Glutamatergic neuron (in vitro differentiated cells): ENCODE measurements at places on chromosomes 5 and 9.

- peak; percentile 73 for DNase-seq
Measured at GRCh38 chr5:68962757-68963484, 130.9 kb upstream of the SLC30A5 start.

DNA sequence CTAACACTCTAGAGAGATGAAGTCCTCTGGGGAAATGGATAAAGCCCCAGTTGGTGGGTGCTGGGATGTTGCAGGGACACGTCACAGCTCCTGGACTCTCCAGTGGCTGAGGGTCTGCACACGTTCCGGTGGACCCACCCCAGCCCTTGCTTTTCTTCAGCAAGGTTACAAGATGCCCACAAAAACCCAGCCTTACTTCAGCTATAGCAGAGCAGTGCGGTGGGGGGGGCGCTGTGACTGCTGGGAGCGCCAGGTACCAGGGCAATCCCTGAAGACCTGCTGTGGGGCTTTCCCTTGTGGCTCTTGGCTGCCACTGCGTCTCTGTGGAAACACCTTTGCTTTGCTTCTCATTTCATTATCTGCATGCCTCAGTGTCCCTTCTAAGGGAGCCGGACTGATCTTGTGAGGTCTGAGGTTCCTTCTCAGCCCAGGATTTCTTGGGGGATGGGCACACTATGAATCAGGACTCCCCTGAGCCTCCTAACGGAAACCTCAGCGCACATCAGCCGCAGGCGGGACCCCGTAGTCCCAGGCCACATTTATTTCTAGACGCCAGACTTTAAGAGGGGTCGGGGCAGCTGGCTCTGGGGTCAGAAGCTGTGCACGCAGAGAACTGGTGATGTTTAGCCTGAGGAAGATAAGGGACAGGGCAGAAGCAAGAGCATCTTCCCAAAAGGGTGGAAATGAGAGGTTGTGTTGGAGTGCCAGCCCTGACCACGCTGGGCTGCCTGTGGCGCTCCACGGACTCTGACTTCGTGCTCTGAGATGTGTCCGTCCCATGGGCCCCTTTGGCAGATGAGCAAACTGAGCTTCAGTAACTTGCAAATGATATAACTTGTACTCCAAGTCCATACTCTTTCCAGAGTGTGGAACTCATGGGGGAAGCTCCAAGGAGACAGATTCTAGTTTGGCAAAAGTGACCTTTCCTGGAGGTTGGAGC, 106.8 kb downstream of the WNK2 start:
- DNase-seq = no peak

- DNase-seq = no peak
Measured at GRCh38 chr9:134624137-134624591, 17.4 kb upstream of the COL5A1 start.

GRCh38 chr5:54656261-54656728, 138.7 kb downstream of the SNX18 start:
- DNase-seq = no peak

- no peak for DNase-seq
Measured at GRCh38 chr9:110047232-110047954, 160.6 kb downstream of the C9orf152 start.

- peak; percentile 48 for DNase-seq
Measured at GRCh38 chr9:129597355-129598088, 23.4 kb downstream of the C9orf50 start.

DNA sequence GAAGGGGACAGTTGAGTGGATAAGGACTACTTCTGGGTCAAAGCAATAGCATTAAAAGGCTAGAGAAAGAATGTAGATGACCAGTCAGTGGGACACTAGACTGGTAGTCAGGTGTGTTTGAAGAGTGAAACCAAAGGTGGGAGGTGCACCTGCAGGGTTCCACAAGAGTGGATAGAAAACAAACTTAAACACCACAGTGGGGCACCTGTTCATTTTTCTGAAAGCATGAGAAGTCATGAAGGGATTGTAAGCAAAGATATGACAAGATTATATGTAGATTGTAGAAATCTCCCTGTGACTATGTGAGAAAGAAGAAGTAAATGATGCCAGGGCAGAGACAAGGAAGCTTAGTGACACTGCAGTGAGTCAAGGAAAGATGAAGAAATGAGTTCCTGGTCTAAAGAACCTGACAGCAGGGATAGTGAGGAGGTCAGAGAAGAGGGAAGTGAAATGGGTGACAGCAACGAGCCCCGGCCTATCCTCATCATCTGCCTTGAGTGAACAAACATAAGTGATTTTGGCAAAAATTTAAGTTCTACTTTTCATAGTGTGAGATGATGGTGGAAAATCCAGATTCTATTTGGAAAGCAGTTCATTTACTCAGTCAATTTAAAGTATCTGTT, 296.9 kb downstream of the TLE4 start:
- DNase-seq = no peak
